T-cell (primary cell): ENCODE measurements at places on chromosomes 13 and 19.

DNA sequence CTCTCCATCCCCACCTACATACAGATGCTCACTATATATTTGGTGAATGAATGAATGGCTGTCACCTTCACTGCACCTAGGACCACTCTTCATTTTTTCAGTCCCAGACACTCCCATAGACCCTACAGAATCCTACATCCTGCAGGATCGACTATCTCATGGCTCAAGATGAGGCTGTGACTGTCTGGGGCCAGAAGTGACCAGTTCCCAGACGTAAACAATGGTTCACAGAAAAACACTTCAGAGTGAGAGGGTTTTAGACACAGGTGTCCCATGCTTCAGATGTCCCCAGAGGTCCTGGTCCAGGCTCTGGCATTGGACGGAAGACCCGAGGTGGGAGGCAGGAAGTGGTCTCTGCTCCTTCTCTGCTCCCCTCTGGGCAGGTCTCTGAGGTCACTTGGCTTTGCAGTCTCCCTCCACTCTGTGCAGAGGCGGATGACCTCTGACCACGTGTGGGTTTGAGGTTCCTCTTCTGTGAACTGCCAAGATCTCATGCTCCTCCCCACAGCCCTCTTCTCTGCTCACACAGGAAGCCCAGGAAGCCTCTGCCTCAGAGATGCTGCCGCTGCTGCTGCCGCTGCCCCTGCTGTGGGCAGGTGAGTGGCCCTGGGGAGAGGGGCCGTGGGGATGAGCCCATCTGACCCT, 24.9 kb downstream of the SIGLEC7 start:
- H3K4me1 ChIP-seq = peaks cover 28% of the 10 kb centered on the region
- no peak overlapping the region for H3K4me3 ChIP-seq
- peak; percentile 14 for DNase-seq
- peak overlapping the region; percentile 35 for H3K27ac ChIP-seq

GRCh38 chr13:114213980-114214379, 20.7 kb upstream of the CDC16 start:
- H3K36me3 ChIP-seq = no peaks in the 10 kb centered on the region
- DNase-seq = no peak

DNA sequence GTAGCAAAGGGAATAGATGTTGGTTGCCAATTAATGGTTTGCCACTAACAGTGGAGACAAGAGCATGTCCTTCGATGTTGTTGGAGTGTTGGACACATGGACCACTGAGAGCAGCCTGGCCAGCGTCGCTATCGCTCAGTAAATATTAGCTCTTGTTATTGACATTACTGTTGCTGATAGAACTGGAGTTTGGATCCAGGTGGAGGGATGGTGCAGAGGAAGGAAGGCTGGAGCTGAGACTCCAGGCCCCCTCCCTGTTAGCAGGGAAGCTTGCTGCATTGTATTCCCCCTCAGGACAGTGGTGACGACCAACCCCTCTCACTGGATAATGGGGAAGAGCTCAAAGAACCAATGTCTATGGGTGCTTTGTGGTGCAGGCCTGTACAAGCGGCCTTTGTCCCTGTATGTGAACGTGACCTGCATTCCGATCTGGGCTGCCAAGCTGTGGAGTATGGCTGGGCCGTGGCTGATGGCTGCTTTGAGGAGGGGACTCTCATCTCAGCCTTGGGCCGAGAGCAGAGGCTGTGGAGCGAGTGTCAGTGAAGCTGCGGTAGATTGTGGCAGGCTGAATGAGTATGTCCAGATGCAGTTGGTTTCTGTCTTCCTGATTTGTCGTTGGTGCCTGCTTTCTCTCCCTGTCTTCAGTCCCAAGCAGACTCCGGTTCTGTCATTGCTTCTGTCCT, 7.0 kb downstream of the CLASRP start:
- no peaks in the 10 kb centered on the region for H3K27me3 ChIP-seq
- DNase-seq = no peak
- H3K4me3 ChIP-seq = no peak overlapping the region
- peaks cover 57% of the 10 kb centered on the region for H3K36me3 ChIP-seq
- H3K27ac ChIP-seq = no peak overlapping the region
- peaks cover 39% of the 10 kb centered on the region for H3K4me1 ChIP-seq

DNA sequence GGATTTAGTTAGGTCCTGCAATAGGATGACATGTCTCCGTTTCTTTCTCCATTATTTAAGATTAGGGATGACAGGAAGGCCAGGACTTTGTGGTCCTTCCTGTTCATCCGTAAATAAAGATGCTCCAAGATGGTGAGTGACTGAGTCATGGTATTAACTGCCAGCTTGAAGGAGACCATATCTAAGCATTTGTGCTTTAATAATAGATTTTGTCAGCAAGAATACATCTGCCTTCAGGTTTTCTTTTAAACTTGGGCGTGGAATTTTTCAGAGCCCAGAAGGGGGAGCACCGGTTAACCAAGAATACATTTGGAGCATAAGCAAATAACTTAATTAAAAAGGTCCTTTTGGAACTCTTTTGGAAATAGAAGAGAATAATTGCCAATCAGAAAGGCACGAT, 68.2 kb downstream of the ARHGAP35 start:
- no peak overlapping the region for H3K27ac ChIP-seq
- no peaks in the 10 kb centered on the region for H3K36me3 ChIP-seq
- H3K4me1 ChIP-seq = peaks cover 47% of the 10 kb centered on the region
- H3K4me3 ChIP-seq = no peak overlapping the region

DNA sequence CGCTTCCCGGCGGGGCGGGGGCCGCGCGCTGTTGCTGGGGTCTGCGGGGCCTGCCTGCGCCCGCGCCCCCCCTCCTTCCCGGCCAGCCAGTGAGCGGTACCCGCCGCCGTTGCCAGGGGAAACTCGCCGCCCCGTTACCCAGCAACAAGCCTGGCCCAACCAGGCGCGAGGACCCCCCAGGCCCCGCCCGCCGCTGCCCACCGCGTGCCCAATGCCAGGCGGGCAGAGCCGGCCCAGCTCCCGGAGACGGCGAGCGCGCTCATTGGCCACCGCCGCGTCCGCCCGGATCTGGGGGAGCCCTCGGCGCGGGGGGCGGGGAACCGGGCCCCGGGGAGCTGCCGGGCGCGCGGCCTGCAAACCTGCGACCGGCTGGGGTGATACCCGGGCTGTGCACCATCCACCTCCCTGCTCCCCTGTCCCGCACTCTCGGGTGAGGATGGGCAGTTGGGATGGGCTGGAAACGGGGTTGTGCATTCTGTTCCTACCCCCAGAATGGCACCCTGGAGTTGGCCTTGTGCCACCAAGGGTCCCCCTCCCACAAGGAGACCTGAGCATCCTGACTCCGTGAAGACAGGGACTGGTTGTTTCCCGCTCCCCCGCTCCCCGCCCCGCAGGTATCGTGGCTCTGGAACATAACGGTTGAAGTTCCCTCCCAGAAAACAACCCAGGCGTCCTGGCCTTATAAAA, 8.8 kb upstream of the BBC3 start:
- peak; percentile 58 for DNase-seq
- H3K36me3 ChIP-seq = no peaks in the 10 kb centered on the region
- no peak overlapping the region for H3K4me3 ChIP-seq
- peaks cover 53% of the 10 kb centered on the region for H3K4me1 ChIP-seq
- H3K27me3 ChIP-seq = peaks cover 6% of the 10 kb centered on the region

DNA sequence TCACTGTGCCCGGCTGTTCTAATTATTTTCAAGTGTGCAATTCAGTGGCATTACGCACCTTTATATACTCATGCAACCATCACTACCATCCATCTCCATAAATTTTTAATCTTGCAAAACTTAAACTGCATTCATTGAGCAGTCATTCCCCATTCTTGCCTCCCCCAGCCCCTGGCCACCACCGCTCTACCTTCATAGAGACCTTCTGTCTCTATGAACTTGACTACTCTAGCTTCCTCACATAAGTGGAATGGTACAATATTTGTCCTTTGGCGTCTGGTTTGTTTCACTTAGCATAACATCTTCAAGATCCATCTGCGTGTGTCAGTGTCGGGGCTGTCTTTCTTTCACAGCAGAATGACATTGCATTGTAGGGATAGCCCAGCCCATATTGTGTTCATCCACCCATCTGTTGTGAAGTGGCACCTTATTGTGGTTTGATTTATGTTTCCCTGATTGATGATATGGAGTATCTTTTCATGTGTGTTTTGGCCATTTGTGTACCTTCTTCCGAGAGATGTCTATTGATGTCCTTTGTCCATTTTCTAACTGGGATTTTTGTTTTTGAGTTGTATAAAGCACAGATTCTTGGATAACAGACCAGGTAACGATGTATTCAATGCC, 64.8 kb upstream of the FLT1 start:
- H3K4me1 ChIP-seq = no peaks in the 10 kb centered on the region
- H3K27me3 ChIP-seq = no peaks in the 10 kb centered on the region
- no peak overlapping the region for H3K27ac ChIP-seq
- no peak for DNase-seq

GRCh38 chr13:106100171-106100919, 435.1 kb downstream of the EFNB2 start:
- no peak for DNase-seq
- H3K4me3 ChIP-seq = no peak overlapping the region
- no peaks in the 10 kb centered on the region for H3K36me3 ChIP-seq
- no peaks in the 10 kb centered on the region for H3K4me1 ChIP-seq
- H3K27ac ChIP-seq = no peak overlapping the region

DNA sequence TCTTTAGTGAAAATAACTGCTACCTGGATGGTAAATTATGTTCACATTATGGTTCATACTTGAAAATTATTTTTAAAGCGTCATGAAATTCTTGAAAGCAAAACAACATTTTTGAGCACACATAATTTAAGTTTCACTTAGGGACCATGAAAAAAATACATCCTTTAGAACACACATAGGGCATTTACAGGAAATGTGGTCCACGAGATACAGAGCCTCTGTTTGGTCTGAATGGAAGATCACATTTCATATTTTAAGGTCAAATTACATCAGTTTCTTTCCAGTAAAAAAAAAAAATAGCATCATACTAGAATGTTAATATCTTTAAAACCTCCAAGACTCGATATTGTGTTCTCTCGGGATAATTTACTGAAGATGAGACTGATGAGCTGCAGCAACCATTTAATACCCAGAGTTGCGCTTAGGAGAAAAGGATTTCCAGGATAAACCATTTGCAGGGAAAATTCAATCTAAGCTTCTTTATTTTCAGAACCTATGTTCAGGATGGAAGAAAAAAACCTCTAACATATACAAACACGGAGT, 720.7 kb downstream of the DIAPH3 start:
- H3K36me3 ChIP-seq = no peaks in the 10 kb centered on the region
- DNase-seq = no peak
- no peak overlapping the region for H3K4me3 ChIP-seq
- peaks cover 5% of the 10 kb centered on the region for H3K27me3 ChIP-seq
- no peak overlapping the region for H3K27ac ChIP-seq
- no peaks in the 10 kb centered on the region for H3K4me1 ChIP-seq

DNA sequence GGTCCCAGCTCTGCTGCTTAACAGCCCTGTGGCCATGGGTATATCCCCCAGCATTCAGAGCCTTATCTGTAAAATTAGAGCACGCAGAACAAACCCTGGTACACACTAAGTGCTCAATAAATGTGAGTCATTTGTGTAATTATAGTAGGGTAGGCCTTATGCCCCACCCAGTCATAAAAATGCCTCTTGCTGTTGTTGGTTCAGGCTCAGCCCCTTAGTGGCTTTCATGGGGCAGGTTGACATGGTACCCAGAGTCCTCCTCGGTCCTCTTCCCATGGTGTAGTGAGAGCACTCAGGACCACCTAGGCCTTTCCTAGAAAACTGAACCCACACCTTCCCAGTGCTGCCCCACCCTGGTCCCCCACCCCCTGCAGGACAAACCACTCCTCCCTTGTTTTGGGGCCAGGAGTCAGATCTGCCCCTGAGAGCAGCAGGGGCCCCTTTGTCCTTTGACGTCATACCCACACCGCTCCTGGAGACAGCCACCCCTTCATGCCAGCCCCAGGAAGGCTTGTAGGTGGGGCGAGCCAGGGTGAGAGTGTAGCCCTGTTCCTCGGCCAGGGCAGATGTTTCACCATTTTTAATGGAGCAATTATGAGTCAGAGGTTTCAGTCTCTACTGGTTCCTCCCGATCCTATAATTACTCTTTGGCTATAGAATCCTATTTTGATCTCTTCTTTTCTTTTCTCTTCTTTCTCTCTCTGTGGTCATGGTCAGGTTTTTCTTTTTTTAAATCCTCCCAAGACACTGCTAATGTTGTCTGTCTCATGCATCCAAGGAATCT, 36.8 kb downstream of the ACTN4 start:
- peak overlapping the region; percentile 77 for H3K27ac ChIP-seq
- H3K27me3 ChIP-seq = no peaks in the 10 kb centered on the region
- H3K4me3 ChIP-seq = no peak overlapping the region
- DNase-seq = peak; percentile 20
- H3K36me3 ChIP-seq = no peaks in the 10 kb centered on the region
- peaks cover 13% of the 10 kb centered on the region for H3K4me1 ChIP-seq

- peaks cover 5% of the 10 kb centered on the region for H3K27me3 ChIP-seq
- H3K4me1 ChIP-seq = peaks cover 6% of the 10 kb centered on the region
- H3K27ac ChIP-seq = no peak overlapping the region
- peak overlapping the region; percentile 39 for H3K4me3 ChIP-seq
Measured at GRCh38 chr19:37551129-37551993, 43.2 kb downstream of the ZNF571 start.

GRCh38 chr19:39084732-39085080, 538 bp downstream of the ACP7 start:
- H3K27ac ChIP-seq = no peak overlapping the region
- no peak overlapping the region for H3K4me3 ChIP-seq
- peaks cover 17% of the 10 kb centered on the region for H3K27me3 ChIP-seq
- DNase-seq = no peak
- H3K36me3 ChIP-seq = no peaks in the 10 kb centered on the region

DNA sequence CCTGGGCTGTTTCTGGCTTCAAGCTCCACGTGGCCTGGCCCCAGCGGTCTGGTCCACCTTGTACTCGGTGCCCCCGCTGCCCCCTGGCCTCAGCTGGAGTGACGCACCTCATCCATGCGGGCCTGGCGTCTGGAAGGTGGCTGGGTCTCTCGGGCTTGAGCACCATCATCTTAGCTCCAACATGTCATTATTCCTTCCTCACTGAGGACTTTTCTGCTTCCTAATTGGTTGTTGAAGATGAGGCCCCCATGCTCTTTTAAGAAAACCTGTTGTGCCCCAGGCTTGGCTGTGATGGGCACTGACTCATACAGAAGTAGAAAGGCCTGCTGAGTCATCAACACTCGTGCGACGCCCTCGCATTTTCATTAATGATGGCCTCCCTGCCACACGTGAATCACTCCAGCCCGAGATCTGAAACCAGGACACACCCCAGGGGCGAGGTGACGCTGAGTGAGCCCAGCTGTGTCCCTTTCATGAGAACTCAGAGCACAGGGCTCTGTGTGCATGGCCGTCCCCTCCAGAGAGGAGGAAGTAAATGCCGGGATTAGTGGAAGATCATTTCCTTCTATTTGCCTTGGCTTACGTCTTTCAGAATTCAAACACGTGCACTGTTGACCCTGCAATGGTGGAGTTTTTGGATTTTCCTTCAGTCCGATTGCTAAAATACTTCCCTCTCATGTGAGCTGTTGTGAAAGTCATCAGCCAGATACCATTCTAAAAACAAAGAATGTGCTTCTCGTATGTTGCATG, 14.0 kb upstream of the GJA3 start:
- DNase-seq = no peak

GRCh38 chr19:56671613-56671994, at the start of gene ZNF835:
Gene ZNF835, minus strand, starts transcription at chr19:56671757. Its CDS starts 6,559 bp downstream, at chr19:56665198.
- DNase-seq = peak; percentile 81
- peaks cover 11% of the 10 kb centered on the region for H3K27me3 ChIP-seq

GRCh38 chr19:9909251-9909650, 27.1 kb downstream of the OLFM2 start:
- no peaks in the 10 kb centered on the region for H3K4me1 ChIP-seq
- H3K4me3 ChIP-seq = no peak overlapping the region
- H3K27me3 ChIP-seq = no peaks in the 10 kb centered on the region
- DNase-seq = no peak

- peaks cover 3% of the 10 kb centered on the region for H3K36me3 ChIP-seq
- H3K27ac ChIP-seq = no peak overlapping the region
- DNase-seq = no peak
- H3K4me3 ChIP-seq = no peak overlapping the region
- H3K27me3 ChIP-seq = no peaks in the 10 kb centered on the region
Measured at GRCh38 chr13:79525064-79525857, 44.3 kb downstream of the NDFIP2 start.
